ENCODE measurements at places on chromosomes 7 and 10. TPM values are rescaled to one million over a fixed set of nuclear protein-coding genes. Genes with fewer than 3 reads are reported as not detected.

DNA sequence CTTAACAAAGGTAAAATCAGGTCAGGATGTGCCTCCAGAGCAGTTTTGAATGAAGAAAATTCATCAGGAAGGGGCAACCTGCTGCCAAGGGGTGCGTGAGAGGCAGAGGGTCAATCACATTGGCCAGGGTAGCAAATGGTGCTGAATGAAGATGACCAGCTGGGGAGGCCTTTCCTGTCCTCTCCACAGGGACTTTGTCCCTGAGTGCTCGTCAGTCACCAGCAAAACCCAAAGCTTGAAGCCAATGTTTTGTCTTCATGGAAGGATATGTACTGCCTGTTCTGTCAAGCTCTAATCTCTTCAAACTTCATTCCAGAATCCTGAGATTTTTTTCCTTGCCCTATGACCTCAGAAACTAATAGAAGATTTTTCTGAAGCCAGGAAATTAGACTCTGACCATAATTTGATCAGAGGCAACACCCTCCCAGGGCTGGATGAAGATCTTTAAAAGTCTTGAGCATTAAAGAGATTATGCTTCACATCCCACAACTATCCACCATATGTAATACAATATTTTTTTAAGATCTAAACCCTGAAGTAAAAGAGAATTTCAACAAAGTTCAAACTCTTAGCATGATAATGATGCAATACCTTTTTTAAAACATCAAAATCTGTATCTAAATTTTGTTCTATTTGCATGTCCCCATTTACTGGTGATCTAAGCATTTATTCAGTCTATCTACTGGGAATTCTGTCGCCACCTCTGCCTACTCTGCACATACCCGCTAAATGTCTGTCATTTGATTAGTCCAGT, 243.0 kb downstream of the SNX13 start:
- no peaks in the 10 kb centered on the region for H3K27me3 ChIP-seq
- H3K4me1 ChIP-seq = no peaks in the 10 kb centered on the region
- no peak overlapping the region for H3K27ac ChIP-seq
- no peaks in the 10 kb centered on the region for H3K36me3 ChIP-seq
- DNase-seq = no peak

The NME8 gene
- total RNA-seq = 0.14 TPM

The IRF5 gene
- 3.7 TPM for total RNA-seq

The FAM237B gene
- not detected for total RNA-seq

GRCh38 chr10:68837626-68838322, 10.4 kb downstream of the STOX1 start:
- no peaks in the 10 kb centered on the region for H3K4me1 ChIP-seq
- no peaks in the 10 kb centered on the region for H3K36me3 ChIP-seq
- no peak for DNase-seq
- no peak overlapping the region for H3K27ac ChIP-seq
- no peaks in the 10 kb centered on the region for H3K27me3 ChIP-seq

- H3K4me1 ChIP-seq = no peaks in the 10 kb centered on the region
- no peak overlapping the region for H3K4me3 ChIP-seq
- H3K27ac ChIP-seq = no peak overlapping the region
- H3K36me3 ChIP-seq = no peaks in the 10 kb centered on the region
Measured at GRCh38 chr7:35792472-35792871, 8.4 kb upstream of the SEPTIN7 start.

The MKX gene
- 1.6 TPM for total RNA-seq

DNA sequence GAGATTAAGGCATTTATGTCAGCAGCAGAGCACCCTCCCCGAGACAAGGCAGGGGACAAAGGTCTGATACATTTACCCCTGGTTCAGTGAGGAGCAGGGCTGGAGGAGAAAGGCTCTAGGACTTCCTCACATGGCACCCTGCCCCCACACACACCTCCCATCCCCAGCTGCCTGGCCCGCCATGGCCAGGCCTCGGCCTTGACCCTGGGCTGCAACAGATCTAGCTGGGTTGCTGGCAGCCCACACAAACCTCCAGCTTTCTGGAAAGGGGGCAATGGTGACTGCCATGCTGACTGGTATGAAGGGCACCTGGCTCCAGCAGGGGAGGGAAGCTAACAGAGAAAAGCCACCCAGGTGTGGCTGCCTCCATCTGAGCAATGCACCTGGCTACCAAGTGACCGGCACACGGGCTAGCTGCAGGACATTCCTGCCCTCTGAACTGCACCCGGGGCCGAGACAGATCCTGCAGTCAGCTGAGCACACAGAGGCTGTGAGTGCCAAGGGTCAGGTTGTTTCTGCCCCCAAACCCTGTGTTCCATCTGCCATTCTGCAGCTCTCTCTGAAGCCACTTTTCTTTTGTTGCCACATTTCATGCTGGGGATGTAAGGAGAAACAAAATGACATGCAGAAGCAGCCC, 85.8 kb upstream of the LRRC18 start:
- H3K27me3 ChIP-seq = no peaks in the 10 kb centered on the region
- no peak overlapping the region for H3K4me3 ChIP-seq
- H3K36me3 ChIP-seq = no peaks in the 10 kb centered on the region
- DNase-seq = no peak

- no peaks in the 10 kb centered on the region for H3K36me3 ChIP-seq
- H3K4me1 ChIP-seq = no peaks in the 10 kb centered on the region
- H3K27me3 ChIP-seq = no peaks in the 10 kb centered on the region
- DNase-seq = no peak
Measured at GRCh38 chr7:50213622-50214017, 90.9 kb upstream of the IKZF1 start.

GRCh38 chr7:29561271-29561670, 2.4 kb upstream of the PRR15 start:
- no peak for DNase-seq
- H3K27me3 ChIP-seq = peaks cover 28% of the 10 kb centered on the region
- H3K36me3 ChIP-seq = no peaks in the 10 kb centered on the region
- peak overlapping the region; percentile 21 for H3K4me3 ChIP-seq

- no peak for DNase-seq
- no peaks in the 10 kb centered on the region for H3K27me3 ChIP-seq
- H3K36me3 ChIP-seq = no peaks in the 10 kb centered on the region
- H3K4me1 ChIP-seq = peaks cover 12% of the 10 kb centered on the region
- no peak overlapping the region for H3K27ac ChIP-seq
- H3K4me3 ChIP-seq = no peak overlapping the region
Measured at GRCh38 chr7:119964788-119965542, 308.0 kb upstream of the KCND2 start.

- no peaks in the 10 kb centered on the region for H3K27me3 ChIP-seq
- no peak for DNase-seq
- H3K36me3 ChIP-seq = no peaks in the 10 kb centered on the region
- peaks cover 6% of the 10 kb centered on the region for H3K4me1 ChIP-seq
- H3K27ac ChIP-seq = no peak overlapping the region
Measured at GRCh38 chr7:26583094-26583648, 281.2 kb downstream of the SKAP2 start.

The CPN1 gene
- not detected for total RNA-seq
